ENCODE measurements at places on chromosomes 1 and 21.

GRCh38 chr1:114551400-114551799, 30.0 kb downstream of the BCAS2 start:
- no peak overlapping the region for H3K4me3 ChIP-seq
- DNase-seq = no peak
- H3K4me1 ChIP-seq = no peaks in the 10 kb centered on the region
- no peaks in the 10 kb centered on the region for H3K36me3 ChIP-seq

DNA sequence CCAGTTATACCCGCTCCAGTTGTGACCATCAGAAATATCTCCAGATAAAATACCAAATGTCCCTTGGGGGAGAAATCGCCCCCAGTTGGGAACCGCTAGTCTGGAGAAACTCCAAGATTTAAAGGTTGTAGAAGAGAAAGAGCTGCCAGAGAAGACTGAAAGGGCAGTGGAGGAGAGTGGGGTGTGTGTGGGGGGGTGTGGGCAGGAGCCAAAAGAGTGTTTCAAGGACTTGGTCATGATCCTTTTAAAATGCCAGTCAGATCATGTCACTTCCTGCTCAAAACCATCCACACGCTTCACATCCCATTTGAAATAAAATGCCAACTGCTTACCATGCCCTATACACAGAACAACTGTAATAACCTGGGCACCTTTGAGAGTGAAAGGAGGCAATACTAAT, 3.4 kb upstream of the HEYL start:
- H3K4me3 ChIP-seq = no peak overlapping the region
- no peak for DNase-seq
- no peak overlapping the region for H3K27ac ChIP-seq
- no peaks in the 10 kb centered on the region for H3K36me3 ChIP-seq

GRCh38 chr1:41024953-41025352, 3.4 kb upstream of the SLFNL1 start:
- peak overlapping the region; percentile 69 for H3K27ac ChIP-seq
- H3K4me1 ChIP-seq = peaks cover 9% of the 10 kb centered on the region
- peaks cover 21% of the 10 kb centered on the region for H3K36me3 ChIP-seq
- no peaks in the 10 kb centered on the region for H3K27me3 ChIP-seq
- no peak overlapping the region for H3K4me3 ChIP-seq

DNA sequence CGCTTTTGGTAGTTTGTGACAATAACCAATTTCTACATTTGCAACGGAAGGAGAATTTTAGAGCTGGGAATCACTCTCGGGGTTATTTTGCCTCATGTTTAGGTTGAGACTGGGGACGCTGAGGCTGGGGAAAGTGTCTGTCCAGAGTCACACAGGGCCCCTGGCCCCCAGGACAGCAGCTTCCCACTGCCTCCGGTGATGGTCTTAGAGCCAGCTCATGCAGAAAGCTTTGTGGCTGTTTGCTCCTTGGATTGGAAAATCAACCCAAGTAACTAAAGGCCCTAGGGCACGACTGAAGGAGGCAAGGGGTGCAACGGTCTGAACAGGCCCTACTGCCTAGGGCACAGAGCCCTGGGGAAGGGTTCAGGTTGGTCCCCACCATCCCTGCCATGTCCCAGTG, 72.0 kb downstream of the NID1 start:
- DNase-seq = no peak
- peaks cover 9% of the 10 kb centered on the region for H3K27me3 ChIP-seq
- H3K4me3 ChIP-seq = no peak overlapping the region
- H3K36me3 ChIP-seq = peaks cover 2% of the 10 kb centered on the region

DNA sequence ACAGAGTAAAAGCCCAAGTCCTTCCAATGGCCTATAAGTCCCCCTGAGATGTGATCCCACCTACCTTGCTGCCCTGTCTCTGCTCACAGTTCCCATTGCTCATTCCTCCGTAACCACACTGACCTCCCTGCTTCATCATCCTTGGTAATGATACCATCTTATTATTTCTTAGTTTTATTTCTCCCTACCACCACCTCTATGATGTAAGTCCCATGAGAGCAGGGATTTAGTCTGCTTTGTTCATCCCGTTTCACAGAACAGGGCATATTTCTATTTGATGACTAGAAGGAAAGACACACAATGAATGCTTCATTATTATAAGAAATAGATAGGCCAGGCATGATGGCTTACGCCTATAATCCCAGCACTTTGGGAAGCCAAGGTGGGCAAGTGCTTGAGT, 22.5 kb downstream of the NIBAN1 start:
- peaks cover 26% of the 10 kb centered on the region for H3K4me1 ChIP-seq
- no peaks in the 10 kb centered on the region for H3K27me3 ChIP-seq
- DNase-seq = no peak

DNA sequence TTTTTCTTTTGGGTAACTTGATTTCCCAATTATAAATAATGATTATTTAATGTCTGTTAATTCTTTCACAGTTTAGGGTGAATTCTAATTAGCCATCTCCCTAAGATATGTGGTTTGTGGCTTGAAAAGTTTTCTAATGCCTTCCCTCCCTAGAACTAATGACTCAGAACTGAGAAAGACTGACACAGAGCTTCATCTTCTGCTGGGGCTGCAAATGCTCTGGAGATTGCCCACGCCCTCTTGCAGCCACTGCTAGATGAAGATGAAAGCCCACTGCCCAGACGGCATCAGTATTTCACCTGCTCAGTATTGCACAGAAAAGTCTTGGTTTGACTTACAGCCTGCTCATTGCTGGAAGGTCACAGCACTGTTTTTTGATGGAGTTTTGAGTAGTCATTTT, 101.5 kb downstream of the ST6GALNAC3 start:
- no peak overlapping the region for H3K4me3 ChIP-seq
- peaks cover 14% of the 10 kb centered on the region for H3K27me3 ChIP-seq
- no peak for DNase-seq

DNA sequence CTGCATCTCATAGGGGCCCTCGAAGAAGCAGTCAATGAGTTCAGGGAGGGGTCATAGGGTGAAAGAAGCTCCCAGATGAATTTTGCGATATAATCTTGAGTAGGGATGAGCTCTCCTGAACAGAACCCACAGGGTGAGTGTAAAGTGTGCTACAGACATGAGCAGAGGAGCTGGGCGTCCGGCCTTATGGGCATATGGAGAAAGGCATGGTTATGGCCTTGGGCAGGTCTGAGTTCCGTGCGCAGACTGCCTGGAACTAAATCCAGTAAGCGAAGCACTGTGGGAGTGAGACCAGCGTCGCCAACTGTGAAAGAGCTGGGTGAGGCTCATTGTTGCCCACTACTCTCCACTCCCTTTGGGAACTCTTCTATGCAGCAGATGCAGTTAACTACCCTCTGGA, 28.7 kb downstream of the NSL1 start:
- no peak for DNase-seq
- no peak overlapping the region for H3K27ac ChIP-seq
- peaks cover 26% of the 10 kb centered on the region for H3K36me3 ChIP-seq
- no peaks in the 10 kb centered on the region for H3K27me3 ChIP-seq

GRCh38 chr1:96425382-96426129, 296.0 kb upstream of the PTBP2 start:
- H3K4me1 ChIP-seq = no peaks in the 10 kb centered on the region
- DNase-seq = no peak
- H3K27ac ChIP-seq = no peak overlapping the region
- H3K36me3 ChIP-seq = no peaks in the 10 kb centered on the region
- H3K4me3 ChIP-seq = no peak overlapping the region

DNA sequence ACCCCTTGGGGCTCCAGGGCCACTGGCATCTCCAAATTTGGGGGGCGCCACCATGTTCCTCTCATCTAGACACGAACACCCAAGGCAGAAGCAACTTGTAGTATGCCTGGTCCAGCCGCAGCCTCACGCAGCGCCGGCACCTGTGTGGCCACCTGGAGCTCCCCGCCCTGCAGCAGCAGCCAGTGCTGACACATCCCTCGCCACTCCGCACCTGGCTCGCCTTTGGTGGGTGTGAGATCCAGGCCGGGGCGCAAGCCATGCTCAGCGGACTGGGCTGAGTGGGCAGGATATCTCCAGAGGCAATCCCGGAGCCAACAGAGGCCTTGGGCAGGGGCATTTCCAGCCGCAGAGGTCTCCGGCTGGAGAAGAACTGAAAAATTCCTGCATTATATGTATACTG, 1563.7 kb downstream of the NCAM2 start:
- H3K4me1 ChIP-seq = no peaks in the 10 kb centered on the region
- H3K36me3 ChIP-seq = no peaks in the 10 kb centered on the region
- DNase-seq = no peak
- H3K27ac ChIP-seq = no peak overlapping the region
- H3K27me3 ChIP-seq = no peaks in the 10 kb centered on the region

DNA sequence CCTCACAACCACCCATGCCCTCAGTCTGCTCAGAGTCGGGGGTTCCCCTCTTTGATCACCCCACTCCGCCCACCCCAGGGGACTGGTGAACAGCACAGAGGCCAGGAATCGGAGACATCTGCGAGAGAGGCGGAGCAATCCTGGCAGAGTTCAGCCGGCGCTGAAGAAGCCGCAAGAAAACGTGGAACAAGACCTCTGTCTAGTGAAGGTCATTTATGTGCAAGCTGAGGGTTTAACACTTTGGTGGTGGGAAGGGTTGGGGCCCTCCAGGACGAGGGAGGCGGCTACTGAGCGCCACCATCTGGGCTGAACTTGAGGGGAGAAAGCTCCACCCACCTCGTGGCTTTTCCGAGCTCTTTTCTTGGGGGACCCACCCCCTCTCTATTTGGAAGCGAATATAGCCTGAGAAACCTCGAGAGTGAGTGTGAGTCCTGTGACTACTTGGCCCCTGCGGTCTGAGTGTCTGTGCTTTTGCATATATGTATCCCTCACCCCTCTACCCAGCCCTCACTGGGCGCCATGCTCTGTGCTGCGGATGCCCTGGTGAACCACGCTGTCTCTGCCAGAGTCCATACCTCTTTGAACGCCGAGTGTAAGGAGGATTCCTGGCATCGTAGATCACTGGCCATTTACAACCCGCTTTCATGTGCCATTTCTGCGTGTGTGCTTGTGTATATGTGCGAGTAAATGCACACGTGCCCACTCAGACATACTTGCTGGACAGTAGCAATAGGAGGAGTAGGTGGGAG, 1.2 kb upstream of the EPHA10 start:
- peak overlapping the region; percentile 45 for H3K4me3 ChIP-seq
- peaks cover 15% of the 10 kb centered on the region for H3K4me1 ChIP-seq
- DNase-seq = no peak
- H3K27ac ChIP-seq = no peak overlapping the region

GRCh38 chr1:154778275-154778674, 91.8 kb downstream of the KCNN3 start:
- H3K27ac ChIP-seq = no peak overlapping the region
- H3K4me1 ChIP-seq = no peaks in the 10 kb centered on the region
- no peak overlapping the region for H3K4me3 ChIP-seq
- H3K36me3 ChIP-seq = no peaks in the 10 kb centered on the region

- H3K27me3 ChIP-seq = no peaks in the 10 kb centered on the region
- no peaks in the 10 kb centered on the region for H3K36me3 ChIP-seq
- H3K27ac ChIP-seq = no peak overlapping the region
- peaks cover 8% of the 10 kb centered on the region for H3K4me1 ChIP-seq
Measured at GRCh38 chr1:66434096-66434495, 99.9 kb upstream of the SGIP1 start.

- no peak overlapping the region for H3K27ac ChIP-seq
- H3K4me1 ChIP-seq = no peaks in the 10 kb centered on the region
- H3K27me3 ChIP-seq = no peaks in the 10 kb centered on the region
- no peaks in the 10 kb centered on the region for H3K36me3 ChIP-seq
- DNase-seq = no peak
Measured at GRCh38 chr1:83676106-83676505, 322.8 kb downstream of the TTLL7 start.

DNA sequence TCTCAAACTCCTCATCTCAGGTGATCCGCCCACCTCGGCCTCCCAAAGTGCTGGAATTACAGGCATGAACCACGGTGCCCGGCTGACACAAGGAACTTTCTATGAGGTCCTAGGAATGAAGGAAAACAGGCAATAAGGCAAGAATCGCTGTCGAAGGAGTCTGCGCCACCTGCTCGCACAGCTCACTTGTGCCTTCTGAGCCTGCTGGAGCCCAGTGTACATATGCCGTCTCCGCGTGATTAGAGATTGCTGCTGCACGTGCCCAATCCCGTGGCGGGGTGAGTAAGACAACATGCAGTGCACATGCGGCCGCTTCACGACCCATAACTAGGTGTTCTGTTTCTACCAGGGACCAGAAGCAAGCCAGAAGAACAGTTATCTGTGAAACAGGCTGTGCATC, 24.3 kb downstream of the H3-3A start:
- no peak for DNase-seq
- H3K4me1 ChIP-seq = peaks cover 12% of the 10 kb centered on the region
- H3K36me3 ChIP-seq = peaks cover 8% of the 10 kb centered on the region
- no peaks in the 10 kb centered on the region for H3K27me3 ChIP-seq

DNA sequence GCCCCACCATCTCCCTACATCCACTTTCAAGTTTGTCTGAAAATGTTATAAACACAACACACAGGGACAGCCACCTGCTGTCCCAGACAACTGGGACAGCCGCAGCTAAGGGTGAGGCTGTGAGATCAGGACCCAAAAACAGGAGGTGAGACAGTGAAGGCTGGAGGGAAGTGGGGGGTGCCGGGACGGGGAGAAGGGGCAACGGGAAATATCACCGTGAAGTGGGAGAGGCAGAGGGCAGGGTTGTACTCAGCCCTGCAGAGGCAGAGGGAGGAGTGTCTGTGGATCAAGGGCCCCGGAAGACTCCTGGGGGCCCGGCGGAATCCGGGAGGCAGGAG, 114.4 kb downstream of the CASZ1 start:
- H3K36me3 ChIP-seq = peaks cover 47% of the 10 kb centered on the region
- peak overlapping the region; percentile 23 for H3K27ac ChIP-seq
- no peak for DNase-seq
- H3K27me3 ChIP-seq = no peaks in the 10 kb centered on the region

GRCh38 chr1:228811712-228812305, 76.5 kb downstream of the RHOU start:
- no peak overlapping the region for H3K4me3 ChIP-seq
- no peaks in the 10 kb centered on the region for H3K36me3 ChIP-seq
- no peak for DNase-seq
- H3K27me3 ChIP-seq = no peaks in the 10 kb centered on the region
- H3K27ac ChIP-seq = no peak overlapping the region
- H3K4me1 ChIP-seq = peaks cover 10% of the 10 kb centered on the region
